Lung microvascular endothelial cell (primary cell): ENCODE measurements at places on chromosomes 7 and 10. TPM values are rescaled to one million over a fixed set of nuclear protein-coding genes. Genes with fewer than 3 reads are reported as not detected.

The ALOX5 gene
- total RNA-seq, result not detected in 2 replicates

The GFRA1 gene
- total RNA-seq, result 5.7 and 18.5 TPM in 2 replicates

The NUTM2D gene
- total RNA-seq, result 0.44 and 0.60 TPM in 2 replicates

The FAM24B gene
- total RNA-seq, result 0.60 and 3.5 TPM in 2 replicates

The C10orf67 gene
- not detected in 2 replicates for total RNA-seq

The EBLN1 gene
- total RNA-seq, result not detected in 2 replicates

The GBF1 gene
- 10.3 and 10.9 TPM in 2 replicates for total RNA-seq

The NUTM2B gene
- 0.20 and 0.44 TPM in 2 replicates for total RNA-seq

The ZNF277 gene
- 34.9 and 45.3 TPM in 2 replicates for total RNA-seq

The SP8 gene
- total RNA-seq, result not detected in 2 replicates

The PCLO gene
- total RNA-seq, result 0.87 and 2.6 TPM in 2 replicates

The AKR1E2 gene
- total RNA-seq, result 5.4 and 23.0 TPM in 2 replicates
